ENCODE measurements at places on chromosomes 16 and 17.

- DNase-seq: no peak
These were observed 127.8 kb downstream of the GOSR1 start for GRCh38 chr17:30605027-30605426.

GRCh38 chr16:87380403-87380802, 3.2 kb downstream of the FBXO31 start:
- no peak for DNase-seq

DNA sequence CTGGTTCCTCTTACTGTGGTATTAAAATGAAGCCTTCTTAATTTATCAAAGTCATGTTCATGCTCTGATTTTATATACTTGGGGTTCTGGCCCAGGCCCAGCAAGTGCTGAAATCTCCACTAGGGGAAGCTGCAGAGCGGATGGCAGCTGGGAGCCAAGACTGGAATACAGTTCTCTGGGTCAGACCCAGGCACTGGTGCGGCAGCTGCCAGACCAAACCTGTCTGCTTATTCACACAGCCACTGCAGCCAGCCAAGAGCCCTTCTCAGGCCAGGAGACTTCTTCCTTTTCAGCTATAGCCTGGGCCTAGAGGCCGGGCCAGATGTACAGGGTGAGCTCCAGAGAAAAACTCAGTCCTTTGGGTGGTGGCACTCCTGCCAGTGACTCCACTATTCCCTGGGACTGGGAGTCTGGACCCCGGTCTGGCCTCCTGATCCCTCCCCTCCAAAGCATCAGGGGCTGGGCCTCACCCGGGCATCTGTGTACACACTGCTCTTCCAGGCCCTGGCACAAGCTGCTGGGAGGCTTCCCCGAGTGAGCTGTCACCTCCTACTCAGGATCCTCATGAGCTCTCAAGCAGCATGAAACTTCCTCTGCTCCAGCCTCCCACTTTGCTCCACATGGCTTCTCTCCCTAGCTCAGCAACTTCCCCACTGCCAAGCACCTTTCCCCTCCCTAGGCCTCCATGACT, 24.4 kb downstream of the ATP6V0D1 start:
- no peak for DNase-seq

DNA sequence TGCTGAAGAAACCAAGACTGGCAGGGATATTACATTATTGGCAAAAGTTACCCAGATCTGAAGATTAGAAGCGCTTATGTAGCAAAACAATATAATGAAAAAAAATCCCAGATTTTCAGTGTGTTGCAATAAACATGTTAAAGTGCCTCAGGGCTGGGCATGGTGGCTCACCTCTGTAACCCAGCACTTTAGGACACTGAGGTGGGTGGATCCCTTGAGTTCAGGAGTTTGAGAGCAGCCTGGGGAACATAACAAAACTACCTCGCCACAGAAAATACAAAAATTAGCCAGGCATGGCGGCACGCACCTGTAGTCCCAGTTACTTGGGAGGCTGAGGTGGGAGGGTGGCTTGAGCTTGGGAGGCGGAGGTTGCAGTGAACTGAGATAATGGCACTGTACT, 6.8 kb downstream of the ZNF207 start:
- no peak for DNase-seq

DNA sequence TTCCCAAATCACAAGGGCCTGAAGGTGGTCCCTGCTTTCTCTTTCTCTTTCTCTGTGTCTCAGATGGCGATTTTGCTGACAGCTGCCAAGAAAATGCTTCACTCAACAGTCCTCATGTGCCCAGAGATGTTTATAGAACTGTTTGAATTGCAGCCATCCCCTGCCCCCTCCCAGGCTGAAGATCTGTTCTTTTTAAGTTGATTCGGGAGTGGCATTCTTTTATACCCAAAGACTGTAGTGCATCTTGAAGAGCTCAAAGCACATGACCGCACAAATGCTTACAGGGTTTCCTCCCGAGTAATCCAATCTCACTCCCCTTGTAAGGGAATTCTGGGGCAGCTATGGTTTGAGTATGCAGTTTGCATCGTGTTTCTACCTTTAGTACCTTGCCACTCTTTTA, 75.7 kb downstream of the SEC14L1 start:
- no peak for DNase-seq

DNA sequence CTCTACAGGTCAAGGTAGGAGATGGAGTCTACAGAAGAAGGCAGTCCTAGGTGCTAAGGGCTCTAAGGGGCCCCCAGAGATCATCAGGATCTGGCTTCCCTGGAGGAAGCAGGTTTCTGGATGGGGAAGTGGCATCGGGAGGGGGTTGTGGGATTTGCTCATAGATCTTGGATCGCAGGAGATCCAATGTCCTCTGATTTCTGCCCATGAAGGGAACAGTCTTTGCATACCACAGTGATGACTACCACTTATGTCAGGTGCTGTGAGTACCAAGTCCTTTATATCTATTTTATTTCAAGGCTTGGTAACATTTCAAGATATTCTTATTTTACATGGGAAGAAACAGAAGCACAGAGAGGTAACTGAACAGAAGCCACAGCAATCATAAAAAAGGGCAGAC, 164.0 kb downstream of the RGS9 start:
- no peak for DNase-seq
